Stimulated activated CD8-positive, alpha-beta memory T cell treated with anti-CD3 and anti-CD28 coated beads, Interleukin-2, amount 100 ng/mL, for 1 hour (primary cell): ENCODE measurements at places on chromosomes 6 and 20.
A peak's percentile ranks its signal among the peaks of the same experiment; 100 is the strongest.

- DNase-seq, result no peak
Observed at GRCh38 chr6:28983838-28984237, 21.3 kb downstream of the ZNF311 start.

GRCh38 chr6:11552442-11552841 is 14.9 kb downstream of the TMEM170B start:
- no peak for DNase-seq

- DNase-seq, result peak; percentile 12
Observed at GRCh38 chr6:125301435-125302391, at the start of gene HDDC2. HDDC2 (minus strand) TSS chr6:125301967; CDS start chr6:125301932, 35 bp downstream.

DNA sequence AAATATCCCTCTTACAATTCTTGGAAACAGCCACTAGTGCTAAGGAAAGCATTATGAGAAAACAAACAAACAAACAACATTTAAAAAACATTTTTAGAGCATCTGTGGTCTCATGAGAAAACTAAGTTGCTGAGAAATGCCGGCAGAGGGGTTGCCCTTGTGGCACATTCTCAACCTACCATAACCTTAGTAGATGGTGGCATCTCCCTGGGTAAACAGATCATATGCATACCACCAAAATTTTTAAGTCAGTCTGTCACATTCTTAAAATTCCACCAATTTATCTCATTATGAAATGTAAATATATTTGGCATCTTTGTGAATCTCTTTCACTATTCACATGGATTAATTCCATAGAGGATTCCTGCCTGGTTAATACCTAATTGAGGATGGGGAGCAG is 575.7 kb upstream of the MARCKS start:
- no peak for DNase-seq

DNA sequence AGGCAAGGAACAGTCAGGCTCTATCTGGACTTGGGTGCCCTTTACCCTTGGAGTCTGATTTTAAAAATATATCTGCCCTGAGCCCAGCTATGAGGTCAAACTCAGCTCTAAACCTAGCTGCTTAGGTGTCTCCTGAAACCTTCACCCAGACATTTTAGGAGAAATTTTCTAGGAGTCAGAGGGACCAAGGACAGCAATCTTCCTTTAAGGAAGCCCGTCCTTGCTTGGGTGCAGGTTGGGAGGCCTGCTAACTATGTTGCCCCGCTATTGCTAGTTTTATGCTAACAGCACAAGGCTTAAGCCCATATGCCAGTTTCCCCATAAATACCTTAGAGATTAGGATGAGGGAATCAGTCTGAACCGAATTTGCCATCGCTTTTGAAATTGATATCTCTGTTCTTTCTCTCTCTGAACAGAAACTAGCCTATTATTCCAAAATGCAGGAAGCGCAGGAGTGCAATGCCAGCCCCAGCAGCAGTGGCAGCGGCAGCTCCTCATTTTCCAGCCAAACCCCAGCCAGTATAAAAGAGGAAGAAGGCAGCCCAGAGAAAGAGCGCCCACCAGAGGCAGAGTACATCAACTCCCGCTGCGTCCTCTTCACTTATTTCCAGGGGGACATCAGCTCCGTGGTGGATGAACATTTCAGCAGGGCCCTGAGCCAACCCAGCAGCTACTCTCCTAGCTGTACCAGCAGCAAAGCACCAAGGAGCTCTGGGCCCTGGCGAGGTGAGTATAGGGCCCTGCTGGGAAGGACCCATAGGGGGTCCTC is 2.6 kb downstream of the VGLL2 start:
- DNase-seq, result no peak

DNA sequence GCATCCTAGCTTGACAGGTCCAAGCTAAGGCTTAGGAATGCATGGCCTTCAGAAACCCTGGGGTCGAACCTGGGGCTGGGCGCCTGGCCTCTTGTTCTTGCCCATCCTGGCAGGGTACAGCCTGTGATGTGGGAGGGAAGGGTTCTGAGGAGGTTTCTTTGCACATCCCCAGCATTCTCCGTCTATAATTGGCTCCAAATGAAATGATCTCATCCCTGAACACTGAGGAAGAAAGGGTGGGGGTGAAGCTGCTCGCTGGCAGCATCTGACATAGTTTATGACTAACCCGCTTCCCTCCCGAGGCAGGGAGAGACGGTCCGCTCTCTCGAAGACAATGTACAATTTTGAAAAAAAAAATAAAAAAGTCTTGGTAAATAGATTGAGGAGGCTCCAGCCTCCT is 67.1 kb upstream of the ZNFX1 start:
- no peak for DNase-seq

- DNase-seq, result no peak
Observed at GRCh38 chr6:47252633-47253032, 57.1 kb downstream of the TNFRSF21 start.

- no peak for DNase-seq
Observed at GRCh38 chr6:158666628-158667359, 16.9 kb downstream of the SYTL3 start.

GRCh38 chr6:114941078-114941477 is 598.3 kb upstream of the HS3ST5 start:
- DNase-seq, result no peak

- DNase-seq, result no peak
Observed at GRCh38 chr20:41499961-41500725, 118.0 kb downstream of the CHD6 start.

- no peak for DNase-seq
Observed at GRCh38 chr6:74091136-74091793, 395.3 kb downstream of the CD109 start.

GRCh38 chr20:64244281-64244805 is 11.2 kb upstream of the PCMTD2 start:
- DNase-seq, result no peak

DNA sequence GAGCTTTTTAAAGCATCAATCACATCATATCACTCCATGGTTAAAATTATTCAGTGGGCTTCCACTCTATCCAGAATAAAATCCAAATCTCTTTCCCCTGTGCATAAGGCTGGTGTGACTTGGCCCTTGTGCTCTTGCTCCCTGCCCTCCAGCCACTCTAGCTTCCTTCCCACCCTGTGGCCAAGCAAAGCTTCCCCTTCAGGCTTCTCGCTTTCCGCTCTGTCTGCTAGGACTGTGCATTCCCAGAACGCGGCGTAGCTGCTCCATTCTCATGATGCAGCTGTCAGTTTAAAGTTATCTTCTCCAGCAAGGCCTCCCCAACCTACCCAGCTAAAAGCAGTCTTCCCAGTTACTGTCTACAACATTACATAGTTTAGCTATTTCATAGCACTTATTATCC is 19.4 kb upstream of the KCNK16 start:
- no peak for DNase-seq

- DNase-seq, result no peak
Observed at GRCh38 chr6:156517088-156517487, 260.1 kb upstream of the ARID1B start.

GRCh38 chr20:57103146-57103800 is 163.2 kb downstream of the BMP7 start:
- DNase-seq, result no peak

- no peak for DNase-seq
Observed at GRCh38 chr6:64520050-64520449, 884.4 kb downstream of the PHF3 start.

DNA sequence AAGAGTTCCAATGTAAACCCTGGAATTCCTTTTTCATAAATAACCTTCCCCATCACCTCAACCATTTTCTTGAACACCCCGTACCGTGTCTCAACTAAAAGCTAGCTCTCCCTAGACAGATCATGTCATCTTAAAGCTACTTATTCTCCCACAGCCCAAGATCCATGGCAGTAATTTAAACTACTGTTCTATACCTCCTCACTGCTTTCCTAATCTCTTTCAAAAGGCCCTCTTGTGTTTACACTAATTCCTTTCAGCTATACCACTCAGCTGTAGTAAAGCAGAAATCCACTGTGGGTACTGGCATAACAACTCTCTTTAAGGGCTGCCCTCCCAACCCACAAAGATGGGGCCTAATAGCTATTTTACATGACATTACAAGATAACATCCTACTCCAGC is 67.5 kb downstream of the RNGTT start:
- DNase-seq, result no peak

DNA sequence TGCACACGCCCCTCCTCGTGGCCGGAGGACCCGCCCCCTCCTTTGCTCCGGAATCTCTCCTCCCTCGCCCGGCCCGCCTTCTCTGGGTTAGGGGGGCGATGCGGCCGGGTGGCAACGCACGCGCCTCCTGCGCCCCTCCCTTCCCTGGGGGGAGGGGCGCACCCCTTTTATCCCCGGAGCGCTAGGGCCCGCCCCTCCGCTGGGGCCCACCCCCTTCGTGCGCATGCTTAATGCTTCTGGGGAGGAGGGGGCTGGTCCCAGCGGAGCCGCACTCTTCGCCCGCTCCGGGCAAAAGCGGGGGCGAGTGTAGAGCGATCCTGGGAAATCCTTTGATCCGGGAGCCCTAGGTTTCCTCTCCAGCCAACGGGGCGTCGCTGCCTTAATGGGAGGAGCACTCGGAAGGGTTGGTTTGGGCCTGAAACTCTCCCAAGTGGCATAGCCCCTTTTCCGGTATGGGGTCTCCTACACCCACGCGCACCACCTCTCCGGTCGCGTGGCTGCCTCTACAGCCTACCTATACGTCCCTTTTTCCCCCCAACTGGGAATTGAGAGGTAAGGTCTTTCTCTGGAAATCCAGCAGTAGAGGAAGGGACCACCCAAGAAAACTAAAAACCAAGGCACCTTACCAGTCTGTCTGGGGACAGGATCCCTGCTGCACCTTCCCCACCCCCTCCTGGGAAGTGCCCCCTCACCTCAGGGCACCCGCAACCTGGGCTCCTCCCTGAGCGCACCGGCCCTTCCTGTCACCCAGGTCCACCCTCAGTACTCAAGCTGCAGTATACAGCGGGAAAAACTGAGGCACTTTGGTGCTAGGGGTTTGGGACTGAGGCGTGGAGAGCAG is 2.1 kb downstream of the SOX12 start:
- DNase-seq, result peak; percentile 66

DNA sequence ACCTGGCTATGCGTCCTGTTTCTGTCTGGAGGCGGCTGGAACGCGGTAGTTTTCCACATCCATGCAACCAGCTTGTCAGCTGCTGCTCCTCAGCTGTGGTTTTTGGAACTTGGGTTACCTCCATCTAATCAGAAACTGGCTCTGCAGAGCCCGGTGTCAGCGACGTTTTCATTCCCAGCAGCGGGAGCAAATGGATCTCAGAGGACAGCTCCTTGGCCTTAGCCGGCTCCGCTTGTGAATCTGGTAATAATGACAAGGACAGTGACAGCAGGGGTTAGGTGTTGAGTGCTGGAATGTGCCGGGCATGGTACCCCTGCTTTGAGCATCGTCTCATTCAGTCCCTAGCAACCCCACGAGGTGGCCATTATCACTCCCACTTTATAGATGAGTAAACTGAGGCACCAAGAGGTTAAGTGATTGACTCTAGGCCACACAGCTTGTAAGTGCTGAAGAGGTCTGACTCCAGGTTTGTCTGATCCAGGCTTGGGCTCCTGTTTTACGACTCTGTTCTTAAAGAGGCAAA is 1.3 kb downstream of the SLCO4A1 start:
- no peak for DNase-seq

DNA sequence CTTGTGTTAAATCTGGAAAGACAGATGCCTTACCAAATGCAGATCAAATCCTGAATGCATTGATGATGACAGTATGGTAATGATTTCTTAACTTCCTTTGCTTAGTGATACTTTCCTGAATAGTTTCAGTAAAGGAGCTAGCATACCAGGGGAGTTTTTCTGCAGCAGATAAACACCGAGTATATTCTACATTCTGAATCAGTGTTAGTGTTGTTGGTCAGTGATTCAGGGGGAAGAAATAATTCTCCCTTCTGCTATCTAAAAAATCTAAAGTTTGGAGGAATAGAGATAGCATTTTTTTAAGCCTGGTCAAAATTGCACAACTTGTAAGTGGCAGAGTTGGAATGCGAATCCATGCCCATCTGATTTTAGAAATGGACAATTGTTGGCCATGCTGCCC is 512.2 kb upstream of the MARCKS start:
- DNase-seq, result no peak

- DNase-seq, result no peak
Observed at GRCh38 chr6:46969206-46969605, 47.5 kb upstream of the ADGRF5 start.

DNA sequence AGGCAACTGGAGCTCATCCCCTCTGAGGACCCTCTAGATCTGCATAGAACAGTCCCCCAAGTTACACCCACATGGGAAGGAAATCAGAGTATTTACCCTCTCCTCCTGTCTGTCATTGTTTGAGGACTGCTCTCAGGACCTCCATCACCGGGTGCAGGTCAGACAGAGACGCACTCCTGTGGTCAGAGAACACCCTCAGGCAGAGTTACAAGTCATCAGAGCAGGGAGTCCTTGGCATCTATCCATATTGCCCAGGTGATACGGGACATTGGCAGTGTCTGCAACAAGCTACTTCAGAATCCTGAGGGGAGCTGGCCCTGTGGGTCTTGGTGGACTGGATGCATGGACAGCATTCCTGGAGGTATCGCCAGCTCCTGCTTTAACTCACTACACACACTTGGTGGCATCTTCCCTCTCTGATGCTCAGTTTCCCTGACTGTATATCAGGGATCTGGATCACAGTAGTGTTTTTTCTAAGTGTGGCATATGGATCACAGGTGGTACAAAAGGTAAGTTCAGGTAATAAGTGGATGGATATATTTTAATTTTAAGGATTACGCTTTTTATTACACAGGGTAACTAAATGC is 15.1 kb upstream of the ISM1 start:
- DNase-seq, result no peak

GRCh38 chr6:126103993-126104392 is 117.7 kb downstream of the TRMT11 start:
- DNase-seq, result no peak

DNA sequence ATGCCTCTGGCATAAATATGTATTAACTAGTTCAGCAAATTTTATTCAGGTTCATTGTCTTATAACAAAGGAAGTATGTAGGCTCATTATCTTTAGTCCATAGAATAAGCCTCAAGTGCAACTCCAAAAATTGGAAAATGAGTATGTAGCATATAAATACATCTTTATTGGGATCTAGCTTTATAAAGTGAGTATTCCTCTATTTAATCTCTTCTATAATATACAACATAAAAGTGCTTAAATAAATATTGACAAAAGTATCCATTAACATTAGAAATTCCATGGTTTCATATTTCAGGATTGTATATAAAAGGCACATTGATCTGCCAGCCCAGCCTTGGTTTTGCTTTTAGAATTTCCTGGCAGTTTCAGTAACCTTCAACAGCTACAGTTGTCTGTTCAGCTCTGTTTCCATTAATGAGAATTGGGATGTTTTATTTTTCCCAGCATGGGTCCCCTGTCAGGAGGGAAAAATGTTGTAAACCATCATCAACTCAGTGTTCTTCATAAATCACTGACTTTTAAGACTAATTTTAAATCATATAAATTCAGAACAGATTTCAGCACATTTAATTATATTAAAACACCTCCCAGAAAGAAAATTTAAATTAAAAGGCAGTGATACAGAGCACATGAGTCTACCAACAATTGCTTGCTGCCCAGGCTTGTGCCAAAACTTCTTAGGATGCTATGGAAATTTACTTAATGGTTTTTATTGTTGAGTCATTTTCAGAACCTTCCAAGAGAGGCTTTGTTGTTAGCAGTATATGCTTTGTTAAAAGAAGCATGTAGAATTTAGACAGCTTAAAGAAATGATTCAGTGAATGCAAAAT is 119.7 kb downstream of the ADGRG6 start:
- no peak for DNase-seq
